ENCODE measurements at places on chromosomes 16 and 17.

GRCh38 chr16:12925026-12925800 lies 23.8 kb downstream of the SHISA9 start:
- no peak for DNase-seq

GRCh38 chr17:52681480-52681879 lies 523.0 kb upstream of the CA10 start:
- no peak for DNase-seq

- DNase-seq: no peak
Measured at GRCh38 chr17:79844869-79845600, 5.8 kb upstream of the CBX4 start.

DNA sequence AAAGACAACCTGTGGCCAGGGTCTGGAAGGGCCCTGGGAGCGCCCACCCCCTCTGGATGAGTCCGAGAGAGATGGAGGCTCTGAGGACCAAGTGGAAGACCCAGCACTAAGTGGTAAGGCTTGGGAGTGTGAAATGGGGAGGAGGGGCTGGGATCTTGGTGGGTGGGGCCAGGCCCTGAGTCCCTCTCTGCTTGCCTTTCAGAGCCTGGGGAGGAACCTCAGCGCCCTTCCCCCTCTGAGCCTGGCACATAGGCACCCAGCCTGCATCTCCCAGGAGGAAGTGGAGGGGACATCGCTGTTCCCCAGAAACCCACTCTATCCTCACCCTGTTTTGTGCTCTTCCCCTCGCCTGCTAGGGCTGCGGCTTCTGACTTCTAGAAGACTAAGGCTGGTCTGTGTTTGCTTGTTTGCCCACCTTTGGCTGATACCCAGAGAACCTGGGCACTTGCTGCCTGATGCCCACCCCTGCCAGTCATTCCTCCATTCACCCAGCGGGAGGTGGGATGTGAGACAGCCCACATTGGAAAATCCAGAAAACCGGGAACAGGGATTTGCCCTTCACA lies 1.2 kb upstream of the STARD3 start:
- DNase-seq: no peak

DNA sequence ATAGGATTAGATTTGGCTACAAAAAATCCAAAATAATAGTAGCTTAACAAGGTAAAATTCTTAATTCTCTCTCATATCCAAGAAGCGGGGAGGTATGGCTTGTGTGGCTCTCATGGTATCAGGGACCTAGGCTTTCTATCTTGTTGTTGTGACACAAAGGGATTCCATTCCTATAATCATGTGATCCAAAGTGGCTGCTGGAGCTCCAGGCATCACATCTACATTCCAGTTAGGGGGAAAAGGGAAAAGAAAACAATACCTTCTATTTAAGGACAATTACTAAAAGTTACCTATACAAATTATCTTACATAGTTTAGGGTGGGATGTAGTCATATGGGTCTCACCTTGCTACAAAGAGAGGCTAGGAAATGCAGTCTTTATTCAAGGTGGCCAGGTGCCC lies 47.6 kb upstream of the CACNG4 start:
- DNase-seq: no peak

DNA sequence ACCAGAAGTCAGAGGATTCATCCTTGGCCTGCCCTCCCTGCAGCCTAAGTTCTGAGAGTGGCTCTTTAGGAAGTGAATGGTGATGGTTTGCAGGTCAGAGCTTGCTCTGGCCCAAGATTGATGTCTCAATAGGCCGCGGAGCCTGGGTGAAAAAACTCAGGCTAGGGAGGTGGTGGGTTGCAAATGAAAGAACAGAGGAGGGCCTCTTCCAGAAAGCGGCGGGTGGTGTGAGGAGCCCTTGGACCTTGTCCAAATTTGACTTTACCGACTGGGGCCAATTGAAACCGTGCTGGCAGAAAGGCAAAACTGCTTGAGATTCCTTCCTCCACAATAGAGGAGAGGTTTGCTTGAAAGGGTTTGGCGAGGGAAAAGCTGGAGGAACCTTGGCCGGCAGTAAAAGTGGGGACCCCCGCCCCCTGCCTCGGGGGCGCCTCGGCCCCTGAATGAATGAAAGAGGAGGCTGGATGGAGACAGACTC lies 331.3 kb downstream of the SEC14L1 start:
- no peak for DNase-seq

DNA sequence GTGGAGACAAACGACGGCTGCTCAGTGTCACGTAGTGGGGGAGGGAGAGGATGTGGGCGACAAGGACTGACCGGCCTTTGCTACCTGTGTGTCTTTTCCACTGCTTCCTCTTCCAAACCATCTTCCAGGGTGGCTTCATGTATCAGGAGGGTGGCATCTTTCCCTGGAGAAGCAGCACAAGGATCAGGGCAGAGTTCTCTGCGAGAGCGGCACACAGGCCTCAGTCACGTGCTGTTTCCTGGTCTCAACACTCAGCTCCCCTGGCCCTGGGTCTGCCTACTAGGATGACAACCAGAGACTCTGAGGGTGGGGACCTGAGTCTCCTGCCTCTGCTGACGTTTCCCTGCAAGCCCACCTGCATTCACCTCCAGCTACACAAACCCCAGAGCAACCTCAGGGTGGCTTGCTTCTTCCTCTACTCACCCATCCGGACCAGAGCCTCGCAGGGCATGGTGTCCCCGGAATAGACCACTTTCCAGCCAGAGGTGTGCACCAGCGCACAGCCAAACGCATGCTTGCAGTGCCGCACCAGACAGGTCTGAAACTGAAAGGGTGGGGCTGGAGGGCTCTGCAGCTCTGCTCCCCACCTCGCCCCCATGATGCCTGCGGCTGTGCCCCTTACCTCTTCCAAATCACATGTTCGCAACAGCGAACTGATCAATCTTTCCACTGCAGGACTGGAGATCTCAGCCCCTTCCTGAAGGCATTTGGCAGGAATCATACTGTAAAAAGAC lies 23.3 kb downstream of the ELAC2 start:
- DNase-seq: no peak

- DNase-seq: no peak
Measured at GRCh38 chr16:15552507-15552906, 90.4 kb downstream of the MARF1 start.

- peak; percentile 10 for DNase-seq
Measured at GRCh38 chr16:24685539-24686432, 43.7 kb upstream of the TNRC6A start.

GRCh38 chr16:81720973-81721906 lies 57.9 kb upstream of the PLCG2 start:
- DNase-seq: no peak

DNA sequence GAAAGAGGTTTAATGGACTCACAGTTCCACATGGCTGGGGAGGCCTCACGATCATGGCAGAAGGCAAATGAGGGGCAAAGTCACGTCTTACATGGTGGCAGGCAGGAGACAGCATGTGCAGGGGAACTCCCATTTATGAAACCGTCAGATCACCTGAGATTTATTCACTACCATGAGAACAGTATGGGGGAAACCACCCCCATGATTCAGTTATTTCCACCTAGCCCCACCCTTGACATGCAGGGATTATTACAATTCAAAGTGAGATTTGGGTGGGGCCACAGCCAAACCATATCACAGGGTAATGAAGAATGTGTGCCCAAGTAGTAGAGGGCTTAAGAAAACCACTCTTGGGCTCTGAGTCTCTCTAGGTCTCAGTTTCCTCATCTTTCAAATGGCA lies 85.1 kb downstream of the PRKCB start:
- no peak for DNase-seq

DNA sequence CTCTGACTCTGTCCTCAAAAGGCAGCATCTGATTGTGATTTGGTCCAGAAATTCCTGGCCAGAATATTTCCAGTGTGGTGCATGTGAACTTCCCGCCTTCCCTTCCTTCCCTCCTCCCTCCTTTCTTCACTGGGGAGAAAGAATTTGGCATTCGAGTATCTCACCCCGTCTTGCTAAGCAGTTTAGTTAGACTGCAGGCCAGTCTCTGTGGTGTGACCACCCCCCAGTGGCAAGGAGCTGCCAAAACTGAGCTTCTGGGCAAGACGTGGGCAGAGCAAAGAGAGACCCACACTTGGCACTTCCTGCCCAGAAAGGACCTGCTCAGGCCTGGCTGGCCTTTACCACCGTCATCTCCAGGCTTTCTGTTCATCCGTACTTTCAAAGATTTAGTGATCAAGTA lies 36.4 kb downstream of the SNX20 start:
- DNase-seq: no peak

- DNase-seq: no peak
Measured at GRCh38 chr17:71921796-71922195, 199.0 kb upstream of the SOX9 start.

DNA sequence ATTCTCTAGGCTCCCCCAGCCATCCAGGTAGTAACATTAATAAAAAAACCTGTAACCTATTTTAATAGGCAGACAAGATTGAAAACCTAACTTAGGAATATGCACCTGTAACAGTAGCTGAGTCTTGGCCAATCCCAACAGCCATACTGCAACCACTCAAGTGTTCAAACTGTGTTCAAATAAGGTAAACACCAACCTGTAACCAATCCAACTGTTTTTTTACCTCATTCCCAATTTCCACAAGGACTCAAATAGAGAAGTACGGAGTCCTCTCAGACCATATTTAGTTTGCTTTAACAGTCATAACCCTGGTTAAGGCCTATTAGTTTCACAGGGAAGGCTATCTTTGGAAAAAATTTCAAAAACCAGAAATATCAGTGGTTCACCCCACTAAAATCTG lies 40.4 kb upstream of the NOS2 start:
- DNase-seq: no peak

DNA sequence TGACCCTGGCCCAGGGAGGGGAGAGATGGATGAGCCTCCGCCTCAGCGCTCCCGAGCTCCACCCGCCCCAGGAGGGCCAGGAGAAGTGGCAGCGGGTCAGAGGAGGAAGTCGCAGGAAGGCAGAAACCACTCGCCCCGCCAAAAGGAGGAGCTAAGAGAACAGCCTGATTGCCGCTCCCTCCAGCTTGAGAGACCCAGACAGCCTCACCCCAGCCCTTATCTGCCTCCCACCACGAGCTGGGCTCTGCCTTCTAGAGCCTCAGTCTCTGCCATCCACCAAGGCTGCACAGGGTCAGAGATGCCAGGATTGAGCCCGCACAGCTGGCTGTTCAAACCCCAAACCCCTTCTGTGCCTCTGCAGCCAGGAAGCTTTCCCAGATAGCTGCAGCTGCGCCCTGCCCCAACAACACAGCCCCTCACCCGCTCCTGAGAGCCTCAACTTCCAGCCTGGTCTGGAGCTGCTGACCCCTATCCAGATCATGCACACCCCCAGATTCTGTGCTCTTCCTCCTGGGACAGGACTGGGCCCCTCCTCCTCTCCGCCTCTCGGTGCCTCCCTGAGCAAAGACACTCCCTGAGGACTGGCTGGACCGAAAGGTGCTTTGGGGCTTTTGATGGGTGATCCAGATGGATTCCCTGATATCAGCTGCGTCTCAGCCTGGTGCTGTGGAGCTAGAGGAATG lies 1.0 kb upstream of the ATP2A3 start:
- no peak for DNase-seq

DNA sequence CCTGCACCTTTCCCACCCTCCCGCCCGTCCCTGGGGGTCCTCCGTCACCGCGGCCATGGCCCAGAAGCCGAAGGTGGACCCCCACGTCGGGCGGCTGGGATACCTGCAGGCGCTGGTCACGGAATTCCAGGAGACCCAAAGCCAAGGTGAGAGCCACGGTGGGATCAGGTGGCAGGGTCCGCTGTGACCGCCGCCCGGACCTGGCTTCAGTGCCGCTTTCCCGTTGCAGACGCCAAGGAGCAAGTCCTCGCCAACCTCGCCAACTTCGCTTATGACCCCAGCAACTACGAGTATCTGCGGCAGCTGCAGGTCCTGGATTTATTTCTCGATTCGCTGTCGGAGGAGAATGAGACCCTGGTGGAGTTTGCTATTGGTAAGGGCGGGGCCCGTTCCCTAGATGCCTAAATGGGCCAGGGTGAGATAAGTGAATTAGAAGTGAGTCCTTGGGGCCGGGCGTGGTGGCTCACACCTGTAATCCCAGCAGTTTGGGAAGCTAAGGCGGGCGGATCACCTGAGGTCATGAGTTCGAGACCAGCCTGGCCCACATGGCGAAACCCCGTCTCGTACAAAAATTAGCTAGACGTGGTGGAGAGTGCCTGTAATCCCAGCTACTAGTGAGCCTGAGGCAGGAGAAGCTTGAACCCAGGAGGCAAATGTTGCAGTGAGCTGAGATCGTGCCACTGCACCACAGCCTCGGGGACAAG lies 617 bp downstream of the ARMC7 start:
- DNase-seq: no peak

GRCh38 chr16:57863434-57864160 lies 61.3 kb upstream of the KIFC3 start:
- peak; percentile 41 for DNase-seq
